ENCODE measurements at places on chromosomes 4 and X.

- DNase-seq, result no peak
These were observed 770 bp upstream of the TIGD2 start for GRCh38 chr4:89110541-89110985.

- no peak for DNase-seq
These were observed 329.3 kb upstream of the RPS6KA3 start for GRCh38 chrX:20595928-20596575.

DNA sequence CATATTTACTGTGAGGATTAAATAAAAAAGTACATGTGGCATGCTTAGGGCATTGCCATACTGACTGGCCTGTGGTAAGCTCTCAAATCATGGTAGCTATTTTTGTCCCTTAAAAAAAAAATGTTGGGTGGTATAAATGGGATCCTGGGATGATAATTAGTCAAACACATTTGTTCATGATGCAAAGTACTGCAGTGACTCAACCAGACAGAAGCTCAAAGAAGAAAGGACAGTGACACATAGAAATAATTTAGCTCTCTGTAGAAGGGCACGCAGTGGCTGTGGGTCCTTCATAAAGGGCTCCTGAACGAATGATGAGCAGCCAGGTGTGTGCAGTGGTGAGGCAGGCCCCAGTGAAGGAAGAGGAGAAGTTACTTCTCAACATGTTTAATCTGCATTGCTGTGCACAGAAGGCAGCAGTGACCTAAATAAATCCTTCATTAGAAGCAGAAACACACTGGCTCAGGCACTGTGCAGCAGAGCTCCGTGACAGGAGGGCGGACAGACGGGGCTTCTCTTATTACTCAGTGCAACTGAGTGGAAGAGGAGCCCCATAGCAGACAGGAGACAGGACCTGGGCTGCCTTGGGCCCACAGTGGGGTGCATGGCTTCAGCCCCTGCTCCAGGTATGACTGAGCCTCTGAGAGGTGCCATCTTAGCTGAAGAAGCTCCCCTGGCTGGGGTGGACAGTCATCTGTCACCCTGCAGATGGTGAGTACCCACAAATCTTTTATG lies 20.3 kb downstream of the HS3ST1 start:
- no peak for DNase-seq

- no peak for DNase-seq
These were observed 110.8 kb downstream of the GPAT3 start for GRCh38 chr4:83646538-83647239.

DNA sequence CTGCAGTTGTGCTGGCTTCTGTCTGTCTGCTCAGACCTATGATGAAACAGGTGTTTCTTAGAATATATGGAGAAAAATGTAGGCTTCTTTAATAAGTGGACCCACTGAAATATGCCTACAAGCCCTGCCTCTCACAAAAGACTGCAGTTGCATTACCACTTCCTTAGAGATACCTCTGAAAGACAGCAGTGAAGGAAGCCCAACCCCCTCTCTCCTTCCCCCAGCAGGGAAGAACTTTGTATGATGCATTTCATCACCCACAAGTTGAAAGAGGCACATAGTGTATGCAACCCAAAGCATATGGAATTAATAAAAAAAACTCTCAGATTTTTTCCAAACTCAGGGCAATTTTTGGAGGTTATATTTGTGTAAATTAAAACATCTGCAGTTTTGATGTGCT lies 916.7 kb downstream of the TECRL start:
- no peak for DNase-seq

- no peak for DNase-seq
These were observed 7.9 kb upstream of the PPP3CA start for GRCh38 chr4:101355246-101355645.

DNA sequence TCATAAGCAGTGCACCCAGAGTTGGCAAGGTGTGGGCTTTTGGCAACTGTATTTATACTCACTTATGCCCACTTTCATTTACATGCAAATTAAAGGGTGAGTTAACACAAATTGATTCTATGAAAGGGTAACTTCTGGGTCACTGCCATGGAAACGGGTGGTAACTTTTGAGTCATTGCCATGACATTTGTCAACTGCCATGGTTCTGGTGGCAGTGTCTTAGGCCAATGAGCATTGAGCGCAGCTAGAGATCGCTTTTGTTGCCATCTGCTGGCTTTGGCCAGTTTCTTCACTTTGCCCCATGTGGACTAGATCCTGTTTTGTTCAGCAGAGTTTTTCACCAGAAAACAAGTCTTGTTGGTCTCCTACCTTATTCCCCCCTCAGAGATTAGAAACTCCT lies 170.8 kb upstream of the NUDT6 start:
- DNase-seq, result no peak

DNA sequence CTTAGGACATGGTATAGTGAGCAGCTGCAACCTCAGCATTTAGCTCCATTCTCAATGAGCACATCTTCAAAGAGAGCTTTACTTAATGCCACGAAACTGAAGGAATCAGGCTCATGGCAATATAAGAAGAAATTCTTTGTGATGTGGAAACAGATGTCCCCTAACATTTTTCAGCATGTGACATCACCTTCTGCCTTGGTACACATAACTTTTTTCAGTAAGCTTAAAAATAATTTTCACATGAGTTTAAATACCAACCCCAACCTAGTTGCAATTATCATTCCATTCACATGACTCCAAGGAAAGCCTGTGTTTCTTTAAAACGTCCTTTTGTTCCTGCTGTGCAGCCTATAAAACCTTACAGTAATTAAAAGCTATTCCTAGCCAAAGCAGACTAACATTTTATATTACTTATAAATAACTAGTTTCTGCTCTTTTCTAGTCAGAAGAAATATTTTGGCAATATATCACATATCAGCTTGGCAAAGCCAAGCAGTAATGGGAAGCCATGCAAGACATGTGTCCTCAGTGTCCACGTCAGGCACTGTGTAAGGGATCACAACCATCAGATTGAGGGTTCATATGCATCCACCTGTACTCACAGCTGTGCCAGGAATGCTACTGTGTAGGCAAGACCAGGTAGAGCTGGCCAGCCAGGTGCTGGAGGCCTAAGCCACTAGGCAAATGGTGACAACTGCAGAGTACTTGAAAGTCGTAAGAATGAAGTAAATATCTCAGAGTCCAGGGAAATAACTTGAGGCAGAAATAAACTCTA lies 466.6 kb downstream of the INPP4B start:
- no peak for DNase-seq

Data from activated naive CD4-positive, alpha-beta T cell (primary cell).